ENCODE measurements at places on chromosomes 12 and 14.

- DNase-seq, result no peak
Measured at GRCh38 chr12:132986885-132987225, 688 bp downstream of the ZNF26 start.

GRCh38 chr12:124658806-124659402 lies 91.5 kb upstream of the NCOR2 start:
- no peak for DNase-seq

- no peak for DNase-seq
Measured at GRCh38 chr12:2337031-2338010, 284.5 kb downstream of the CACNA1C start.

DNA sequence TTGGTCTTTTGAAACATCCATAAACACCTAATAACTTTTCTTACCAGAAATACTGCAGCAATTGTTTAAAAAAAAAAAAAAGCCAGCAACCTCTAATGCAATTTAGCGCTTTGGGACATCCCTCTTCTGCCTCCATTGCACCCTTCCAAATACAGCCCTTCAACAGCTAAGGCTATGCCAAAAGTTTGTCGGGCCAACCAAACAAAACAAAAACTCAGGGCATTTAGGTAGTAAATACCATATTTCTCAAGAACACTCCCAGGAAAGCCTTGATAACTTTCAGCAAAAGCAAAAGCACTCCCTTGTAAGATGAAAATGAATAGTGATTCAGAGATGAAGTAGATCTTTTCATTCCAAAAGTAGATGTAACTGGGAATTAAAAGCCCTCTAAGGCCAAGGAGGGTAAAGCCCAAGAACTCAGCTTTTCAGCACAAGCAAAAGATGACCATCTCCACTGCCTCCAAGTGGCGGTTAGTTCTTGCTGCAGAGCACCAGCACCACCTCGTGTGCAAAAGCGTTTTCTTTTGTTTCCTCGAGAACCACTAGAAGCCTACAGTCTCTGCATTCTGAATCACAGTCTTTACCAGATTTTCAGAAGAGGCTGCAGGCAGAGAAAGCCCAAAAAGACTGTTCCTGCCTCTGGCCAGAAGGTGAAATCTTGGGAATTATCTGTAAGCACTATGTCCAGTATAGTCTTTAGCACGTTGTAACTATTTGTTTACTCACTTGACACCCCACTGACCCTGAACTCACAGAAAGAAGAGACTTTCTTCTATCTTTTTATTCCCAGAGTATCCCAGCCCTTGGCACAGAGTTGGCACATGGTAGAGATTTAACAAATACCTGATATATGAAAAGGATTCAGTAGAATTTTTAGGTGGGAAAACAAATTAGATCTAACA lies 53.1 kb downstream of the SIX6 start:
- no peak for DNase-seq

GRCh38 chr12:27965411-27965810 lies 7.1 kb downstream of the PTHLH start:
- DNase-seq, result no peak
